ENCODE measurements at places on chromosomes 13 and 19.
A peak's percentile ranks its signal among the peaks of the same experiment; 100 is the strongest.

GRCh38 chr19:18746401-18747325 is 44.4 kb downstream of the COMP start:
- no peak for DNase-seq

- no peak for DNase-seq
Observed at GRCh38 chr13:26549713-26550112, 7.8 kb upstream of the WASF3 start.

- no peak for DNase-seq
Observed at GRCh38 chr13:109655206-109655600, 131.2 kb downstream of the IRS2 start.

- no peak for DNase-seq
Observed at GRCh38 chr13:99154064-99154463, 46.6 kb upstream of the UBAC2 start.

DNA sequence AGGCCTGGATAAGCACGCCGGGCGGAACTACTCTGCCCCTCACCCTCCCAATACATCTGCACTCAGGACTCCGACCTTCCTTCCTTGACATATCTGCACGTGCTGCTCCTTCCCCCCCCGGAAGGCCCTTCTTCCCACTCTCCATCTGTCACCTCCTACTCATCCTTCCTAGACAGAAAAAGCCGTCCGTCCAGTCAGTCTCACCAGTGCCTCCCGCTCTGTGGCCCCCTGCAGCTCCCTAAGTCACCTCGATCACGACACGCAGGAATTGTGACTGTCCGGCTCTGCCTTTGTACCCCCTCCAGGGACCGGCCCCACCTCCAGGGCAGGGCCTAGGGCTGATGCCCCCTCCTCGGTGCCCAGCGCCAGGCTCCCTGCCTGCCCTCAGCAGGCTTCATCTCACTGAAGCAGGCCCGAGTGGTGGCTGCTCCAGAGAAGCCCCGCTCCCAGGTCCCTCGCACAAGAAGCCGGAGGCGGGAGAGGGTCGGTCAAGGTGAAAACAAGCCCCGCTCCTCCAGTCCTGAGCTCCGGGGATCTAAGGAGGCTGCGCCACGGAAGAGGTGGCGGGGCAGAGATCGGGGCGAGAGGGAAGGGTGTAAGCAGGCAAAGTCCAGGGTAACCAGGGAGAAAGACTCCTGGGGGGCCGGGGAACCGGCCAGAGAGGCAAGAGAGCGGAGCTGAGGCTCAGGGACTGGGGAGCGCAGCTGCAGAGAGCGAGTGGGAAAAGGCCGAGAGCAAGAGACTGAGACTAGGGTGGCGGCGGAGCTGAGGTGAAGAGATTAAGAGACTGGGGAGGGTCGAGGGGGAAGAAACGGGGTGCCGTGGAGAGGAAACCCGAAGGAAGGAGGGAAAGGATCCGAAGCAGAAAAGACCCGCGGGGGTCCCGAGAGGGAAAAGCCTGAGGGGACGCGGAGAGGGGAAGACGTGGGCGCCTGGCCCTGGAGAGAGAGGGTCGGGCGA is 1.1 kb downstream of the PPP6R1 start:
- DNase-seq, result no peak

GRCh38 chr13:46389457-46390451 is 2.7 kb upstream of the RUBCNL start:
- DNase-seq, result no peak

- DNase-seq, result no peak
Observed at GRCh38 chr13:66234159-66234558, 996.0 kb downstream of the PCDH9 start.

GRCh38 chr13:98427331-98427995 is 149.4 kb downstream of the STK24 start:
- no peak for DNase-seq

GRCh38 chr19:50703915-50704796 is 15.4 kb downstream of the SHANK1 start:
- no peak for DNase-seq

DNA sequence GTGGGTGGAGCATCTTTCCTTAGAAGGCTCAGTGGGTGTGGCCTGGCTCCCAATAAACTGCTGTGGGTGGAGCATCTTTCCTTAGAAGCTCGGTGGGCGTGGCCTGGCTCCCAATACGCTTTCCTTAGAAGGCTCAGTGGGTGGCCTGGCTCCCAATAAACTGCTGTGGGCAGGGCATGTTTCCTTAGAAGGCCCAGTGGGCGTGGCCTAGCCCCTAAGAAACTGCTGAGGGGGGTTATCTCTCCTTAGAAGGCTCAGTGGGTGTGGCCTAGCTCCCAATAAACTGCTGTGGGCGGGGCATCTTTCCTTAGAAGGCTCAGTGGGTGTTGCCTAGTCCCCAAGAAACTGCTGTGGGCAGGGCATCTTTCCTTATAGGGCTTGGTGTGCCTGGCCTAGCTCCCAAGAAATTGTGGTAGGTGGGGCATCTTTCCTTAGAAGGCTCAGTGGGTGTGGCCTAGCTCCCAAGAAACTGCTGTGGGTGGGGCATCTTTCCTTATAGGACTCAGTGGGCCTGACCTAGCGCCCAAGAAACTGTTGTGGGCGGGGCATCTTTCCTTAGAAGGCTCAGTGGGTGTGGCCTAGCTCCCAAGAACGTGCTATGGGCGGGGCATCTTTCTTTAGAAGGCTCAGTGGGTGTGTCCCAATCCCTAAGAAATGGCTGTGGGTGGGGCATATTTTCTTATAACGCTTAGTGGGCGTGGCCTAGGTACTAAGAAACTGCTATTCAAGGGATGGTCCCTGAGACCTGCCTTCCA is 10.3 kb downstream of the HSH2D start:
- no peak for DNase-seq

- peak; percentile 40 for DNase-seq
Observed at GRCh38 chr19:42281146-42281826, 12.2 kb downstream of the CIC start.

GRCh38 chr19:43560687-43561086 is 14.6 kb downstream of the XRCC1 start:
- DNase-seq, result no peak

All from NCI-H1436 (cell line).